ENCODE measurements at places on chromosomes 11 and 22.

GRCh38 chr11:45078236-45079074 lies 68.0 kb upstream of the PRDM11 start:
- DNase-seq, result no peak

DNA sequence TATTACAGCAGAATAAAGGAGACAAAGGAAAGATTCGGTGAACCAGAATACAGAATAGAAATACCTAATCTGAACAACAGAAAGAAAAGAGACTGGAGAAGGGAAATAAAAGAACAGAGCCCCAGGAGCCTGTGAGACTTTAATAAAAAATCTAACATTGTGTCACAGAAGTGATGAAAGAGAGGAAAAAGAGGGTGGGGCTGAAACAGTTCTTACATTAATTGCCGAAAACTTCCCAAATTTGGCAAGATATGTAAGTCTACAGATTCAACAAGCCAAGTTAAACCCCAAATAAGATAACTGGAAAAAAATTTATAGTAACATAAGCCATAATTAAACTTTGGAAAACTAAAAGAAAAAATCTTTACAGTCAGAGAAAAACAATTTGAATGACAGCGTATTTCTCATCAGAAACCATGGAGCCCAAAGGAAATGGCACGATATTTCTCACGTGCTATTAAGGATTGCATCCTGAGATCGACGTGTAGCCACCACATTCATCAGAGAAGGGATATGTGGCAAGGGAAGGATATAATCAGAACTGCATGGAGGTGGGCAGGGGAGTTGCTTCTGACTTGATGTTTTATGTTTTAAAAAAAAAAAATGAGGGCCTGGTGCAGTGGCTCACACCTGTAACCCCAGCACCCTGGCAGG lies 73.9 kb downstream of the SGSM3 start:
- no peak for DNase-seq

GRCh38 chr11:128451652-128452470 lies 135.5 kb downstream of the ETS1 start:
- no peak for DNase-seq

- DNase-seq, result no peak
These were observed 878.8 kb downstream of the NTM start for GRCh38 chr11:132249256-132249655.

- DNase-seq, result no peak
These were observed 85.0 kb upstream of the SC5D start for GRCh38 chr11:121207485-121208115.

GRCh38 chr22:33771136-33771535 lies 149.1 kb downstream of the LARGE1 start:
- no peak for DNase-seq

DNA sequence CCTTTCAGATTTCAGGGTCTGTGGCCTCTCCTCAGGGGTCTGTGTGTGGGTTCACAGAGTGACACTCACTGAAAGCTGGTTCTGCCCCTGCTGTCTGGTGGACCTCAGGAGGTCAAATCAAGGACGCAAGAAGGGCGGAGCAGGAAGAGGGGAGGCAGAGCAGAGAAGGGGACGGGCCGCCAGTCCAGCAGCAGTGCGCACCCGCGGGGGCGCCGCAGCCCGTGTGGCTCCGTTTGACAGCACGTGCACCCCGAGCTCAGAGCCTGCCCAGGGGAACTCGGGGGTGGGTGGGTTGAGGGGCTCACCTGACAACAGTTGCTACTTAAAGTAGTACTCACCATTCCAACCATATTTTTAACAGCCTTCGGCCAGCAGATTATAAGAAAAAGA lies 71.4 kb upstream of the PITPNB start:
- DNase-seq, result no peak

DNA sequence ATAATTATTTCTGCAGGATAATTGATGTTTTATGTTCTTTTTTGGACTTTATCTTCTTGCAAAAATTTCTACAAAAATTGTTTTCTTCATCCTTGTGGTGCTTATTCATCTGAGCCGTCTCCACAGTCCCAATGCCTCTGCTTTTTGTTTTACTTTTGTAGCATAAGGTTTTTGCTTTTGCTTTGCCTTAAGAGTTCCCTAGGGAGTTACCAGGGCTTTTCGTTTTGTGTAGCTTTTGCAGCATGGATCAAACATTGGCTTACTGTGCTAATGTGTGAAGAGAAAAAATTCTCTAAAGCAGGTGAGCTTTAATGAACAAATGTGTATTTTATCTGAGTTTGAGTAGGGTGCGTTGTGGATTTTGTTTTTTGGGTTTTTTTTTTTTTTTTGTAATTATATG lies 11.8 kb downstream of the XBP1 start:
- DNase-seq, result no peak

- DNase-seq, result no peak
These were observed 1.4 kb downstream of the SREBF2 start for GRCh38 chr22:41834005-41834944.

DNA sequence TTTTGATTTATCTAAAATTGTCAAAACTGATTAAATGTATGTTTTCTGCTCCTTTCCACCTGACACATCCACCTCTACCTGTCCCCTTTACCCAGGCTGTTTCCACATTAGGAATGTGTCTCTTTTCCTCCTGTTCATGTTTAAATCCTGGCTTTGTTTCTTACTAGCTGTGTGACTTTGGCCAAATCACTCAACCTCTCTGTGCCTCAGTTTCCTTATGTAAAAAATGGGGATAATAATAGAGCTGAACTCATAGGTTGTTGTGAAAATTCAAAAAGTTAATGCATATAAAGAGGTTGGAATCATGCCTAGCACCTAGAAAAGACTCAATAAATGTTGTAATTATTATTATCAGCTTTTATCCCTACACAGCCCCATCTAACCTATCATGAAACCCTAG lies 136.8 kb downstream of the NXPE2 start:
- no peak for DNase-seq

DNA sequence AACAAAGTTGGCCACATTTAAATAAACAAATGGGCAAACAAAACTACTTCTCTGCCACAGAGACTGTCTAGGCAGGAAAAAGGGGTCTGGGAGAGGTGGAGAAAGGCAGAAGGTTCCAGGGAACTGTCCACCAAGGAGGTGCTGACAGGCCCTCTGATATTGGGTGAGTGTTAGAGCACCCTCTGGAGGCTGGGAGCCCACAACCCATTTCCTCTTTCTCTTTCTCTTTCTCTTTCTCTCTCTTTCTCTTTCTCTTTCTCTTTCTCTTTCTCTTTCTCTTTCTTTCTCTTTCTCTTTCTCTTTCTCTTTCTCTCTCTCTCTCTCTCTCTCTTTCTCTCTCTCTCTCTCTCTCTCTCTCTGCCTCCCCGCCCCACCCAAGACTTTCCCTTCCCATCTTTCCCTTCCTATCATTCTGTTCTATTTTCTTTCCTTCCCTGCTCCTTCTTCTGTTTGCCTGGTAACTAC lies 912.8 kb downstream of the DLG2 start:
- DNase-seq, result no peak

- no peak for DNase-seq
These were observed 26.3 kb downstream of the ANO1 start for GRCh38 chr11:70104419-70104818.

DNA sequence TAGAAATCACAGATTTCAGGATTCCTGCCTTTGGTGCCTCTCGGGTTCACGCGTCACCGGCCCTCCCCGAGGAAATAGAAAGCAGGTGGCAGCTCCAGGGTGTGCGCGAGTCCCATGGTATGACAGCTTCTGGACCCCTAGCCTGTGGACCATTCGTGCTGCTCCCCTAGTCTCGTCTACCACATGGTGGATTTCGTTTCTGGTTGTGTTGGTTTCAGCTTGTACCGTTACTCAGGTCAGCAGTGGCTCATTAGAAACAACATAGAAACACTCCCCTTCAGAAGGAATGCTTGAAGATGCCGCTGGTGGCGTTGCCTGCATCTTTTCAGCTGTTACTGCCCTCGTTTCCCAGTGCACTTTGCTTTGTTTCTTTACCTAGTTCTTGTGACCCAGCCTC lies 700 bp downstream of the TTC17 start:
- no peak for DNase-seq

- peak; percentile 39 for DNase-seq
These were observed 20.7 kb downstream of the ELF5 start for GRCh38 chr11:34492806-34493414.

DNA sequence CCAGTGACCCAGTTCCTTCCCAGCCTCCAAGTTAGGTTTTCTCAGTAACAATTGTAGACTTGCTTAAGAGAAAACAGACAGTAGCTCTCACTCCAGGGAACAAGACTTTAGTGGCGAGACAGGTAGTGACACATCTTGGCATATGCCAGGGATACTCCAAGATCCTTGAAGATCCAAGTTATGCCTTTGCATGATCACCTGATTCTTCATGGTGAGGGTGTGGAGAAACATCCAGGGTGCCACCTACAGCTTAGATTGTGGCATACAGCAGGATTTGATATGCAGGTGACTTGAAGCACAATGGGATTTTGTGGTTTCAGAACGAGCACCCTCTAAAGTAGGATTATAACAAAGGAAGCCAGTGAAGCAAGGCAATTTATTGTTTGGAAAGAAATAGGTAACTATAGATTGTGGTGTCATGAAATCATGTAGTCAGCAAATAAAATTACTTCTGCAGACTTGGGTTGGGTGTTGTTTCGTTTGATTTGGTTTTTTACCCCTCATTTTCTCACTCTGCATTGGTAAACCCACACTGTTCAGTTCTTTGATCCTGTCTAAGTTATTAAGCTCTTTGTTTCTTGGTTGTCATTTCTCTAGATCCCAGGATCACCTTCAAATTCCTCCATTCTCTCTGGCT lies 9.2 kb downstream of the POU2AF3 start:
- DNase-seq, result no peak

GRCh38 chr11:104286129-104286528 lies 122.2 kb upstream of the PDGFD start:
- no peak for DNase-seq

- DNase-seq, result no peak
These were observed 80.6 kb upstream of the E2F8 start for GRCh38 chr11:19321351-19321750.

GRCh38 chr22:27846248-27846757 lies 44.7 kb upstream of the MN1 start:
- DNase-seq, result no peak
